HS-5 (cell line): ENCODE measurements at places on chromosomes 2 and 18.

- peak; percentile 49 for DNase-seq
Measured at GRCh38 chr2:29766191-29766590, 155.2 kb downstream of the ALK start.

- DNase-seq = no peak
Measured at GRCh38 chr2:26430826-26431225, 29.1 kb downstream of the DRC1 start.

DNA sequence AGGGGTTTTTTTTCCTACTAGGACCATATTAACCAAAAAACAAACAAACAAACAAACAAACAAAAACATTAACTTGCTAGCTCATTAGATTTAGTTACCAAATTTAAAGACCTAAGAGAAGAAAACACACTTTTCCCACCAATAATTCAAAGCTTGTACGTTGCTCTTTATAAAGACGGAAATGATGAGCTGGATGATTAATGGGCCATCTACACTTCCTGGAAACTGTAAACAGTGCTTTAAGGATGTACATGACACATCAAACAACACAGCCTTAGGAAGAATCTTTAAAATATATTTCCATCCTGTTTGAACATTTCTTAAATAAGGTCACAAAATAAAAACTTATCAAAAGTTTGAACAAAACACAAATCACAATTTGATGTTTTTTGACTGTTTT, 982 bp downstream of the BMP10 start:
- DNase-seq = no peak

- no peak for DNase-seq
Measured at GRCh38 chr2:45370369-45370768, 240.7 kb downstream of the SRBD1 start.

DNA sequence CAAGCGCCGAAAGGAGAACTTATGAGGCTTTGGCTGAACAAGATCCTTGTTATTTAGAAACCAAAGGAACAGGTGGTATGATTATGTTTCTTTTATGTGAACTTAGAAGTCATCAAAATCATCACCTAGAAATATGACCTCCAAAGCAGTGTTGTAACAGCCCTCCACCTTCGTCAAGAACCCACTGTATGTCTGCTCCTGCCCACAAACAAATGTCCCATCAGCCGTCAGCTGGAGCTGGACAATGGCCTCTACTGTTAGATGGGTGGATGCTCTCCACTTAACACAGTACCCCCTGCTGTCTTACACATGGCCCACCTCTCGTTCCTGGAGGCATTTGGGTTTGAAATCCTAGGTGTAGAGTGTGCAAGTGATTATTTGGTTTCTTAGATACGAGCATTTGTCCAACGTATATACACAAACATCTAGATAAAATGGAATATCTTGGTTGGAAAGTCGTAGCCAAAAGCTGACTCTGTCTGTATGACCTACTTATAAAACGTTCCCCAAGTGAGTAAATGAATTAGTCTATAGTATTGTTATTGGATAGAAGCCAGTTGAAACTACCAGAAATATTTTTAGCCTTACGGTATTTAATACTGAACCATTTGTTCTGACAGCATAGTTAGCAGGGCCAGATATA, 113.0 kb downstream of the CRIM1 start:
- DNase-seq = no peak

GRCh38 chr2:239199041-239199768, 201.6 kb downstream of the HDAC4 start:
- no peak for DNase-seq
